Stimulated activated CD8-positive, alpha-beta memory T cell treated with anti-CD3 and anti-CD28 coated beads, Interleukin-7, amount 100 ng/mL, for 24 hours (primary cell): ENCODE measurements at places on chromosomes 2 and 18.

DNA sequence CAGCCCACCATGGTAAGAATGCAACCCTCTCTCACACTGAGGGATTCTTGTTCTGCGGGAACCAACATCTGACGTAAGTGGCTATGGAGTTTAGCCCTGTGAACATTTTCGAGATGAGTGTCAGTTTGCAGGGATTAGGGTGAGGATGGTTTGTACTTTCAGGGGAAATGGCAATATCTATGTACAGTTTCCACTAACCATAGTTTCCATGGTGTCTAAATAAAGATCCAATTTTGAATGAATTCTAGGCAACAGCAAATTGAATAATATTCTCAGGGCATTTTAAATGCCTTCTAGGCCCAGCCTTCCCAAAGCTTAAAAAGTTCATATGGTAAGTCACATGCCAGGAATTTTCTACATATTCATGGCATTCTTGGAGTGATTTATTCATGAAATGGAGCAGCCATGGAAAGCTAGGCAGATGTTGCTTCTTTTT lies 105.4 kb upstream of the MMADHC start:
- DNase-seq, result no peak

DNA sequence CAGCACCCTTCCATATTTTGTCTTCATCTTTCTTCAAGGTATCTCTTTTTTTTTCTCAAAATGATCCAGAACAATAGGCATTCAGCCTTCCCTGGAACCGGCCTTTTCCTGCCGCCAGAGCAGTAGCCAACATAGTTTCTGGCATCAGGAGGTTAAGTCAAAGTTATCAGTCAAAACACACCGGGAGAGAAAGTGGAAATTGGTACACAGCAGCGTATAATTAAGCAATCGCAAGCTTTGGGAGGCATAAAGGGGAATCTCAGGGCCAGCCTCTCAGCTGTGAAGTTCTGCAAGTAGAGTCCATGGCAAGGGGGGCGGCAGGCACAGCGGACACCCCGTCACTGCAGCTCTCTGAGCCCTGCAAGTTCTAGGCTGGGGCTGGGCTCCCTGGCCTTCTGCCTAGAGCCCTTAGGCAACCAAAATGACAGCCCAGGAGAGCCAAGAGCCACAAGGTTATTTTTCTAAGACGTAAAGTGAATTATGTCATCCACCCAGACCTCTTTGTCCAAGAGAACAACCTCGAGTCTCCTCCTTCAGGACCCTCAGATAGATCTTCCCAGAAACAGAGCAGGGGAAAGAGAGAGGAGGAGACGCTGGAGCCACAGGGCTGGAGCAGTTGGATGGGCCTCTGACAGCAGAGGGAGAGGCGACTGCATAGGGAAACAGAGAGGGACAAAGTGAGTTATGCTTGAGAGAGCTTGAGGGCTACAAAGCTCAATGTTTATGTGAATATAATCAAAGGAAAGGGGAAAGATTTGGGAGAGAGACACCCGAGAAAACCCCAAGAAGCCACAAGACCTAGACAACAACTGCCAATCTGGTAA lies 114.7 kb downstream of the BCL2L11 start:
- no peak for DNase-seq

- no peak for DNase-seq
Observed at GRCh38 chr2:240593026-240593702, 6.6 kb downstream of the CAPN10 start.

GRCh38 chr18:26052505-26052904 lies 37.9 kb downstream of the SS18 start:
- no peak for DNase-seq

DNA sequence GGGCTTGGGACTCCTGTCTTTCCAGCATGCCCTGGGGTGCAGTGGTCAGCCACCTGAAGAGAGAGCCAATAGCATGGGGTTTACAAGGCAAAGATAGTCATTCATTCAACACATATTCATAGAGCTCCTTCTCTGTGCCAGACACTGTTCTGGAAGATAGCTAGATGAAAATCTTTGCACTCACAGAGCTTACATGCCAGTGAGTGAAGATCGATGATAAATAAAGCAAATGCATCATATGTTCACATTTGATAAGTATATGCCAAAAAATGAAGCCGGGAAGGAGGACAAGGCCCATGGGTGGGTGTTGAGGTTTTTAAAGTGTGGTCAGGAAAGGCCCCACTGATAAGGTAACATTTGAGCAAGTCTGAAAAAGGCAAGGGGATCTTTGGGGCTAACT lies 130.8 kb upstream of the CDCA7 start:
- DNase-seq, result no peak

DNA sequence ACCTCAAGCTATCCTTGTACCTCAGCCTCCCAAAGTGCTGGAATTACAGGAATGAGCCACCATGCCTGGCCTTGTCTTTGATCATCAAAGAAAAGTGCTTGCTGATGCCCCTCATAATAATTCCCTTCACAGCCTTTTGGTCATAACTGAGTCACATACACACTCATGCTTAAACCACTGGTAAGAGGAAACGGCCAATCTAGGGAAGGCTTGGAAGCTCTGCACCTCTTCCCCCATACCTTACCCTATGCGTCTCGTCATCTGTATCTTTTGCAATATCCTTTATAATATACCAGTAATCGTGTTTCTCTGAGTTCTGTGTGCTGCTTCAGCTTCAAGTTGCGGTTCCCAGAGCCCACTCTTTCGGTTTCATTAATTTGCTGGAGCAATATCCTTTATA lies 4.8 kb upstream of the RNF138 start:
- no peak for DNase-seq
